NCI-H1092 (cell line): ENCODE measurements at places on chromosomes 5 and 9.

GRCh38 chr5:74630453-74631066 is 10.0 kb downstream of the ENC1 start:
- no peak for DNase-seq

DNA sequence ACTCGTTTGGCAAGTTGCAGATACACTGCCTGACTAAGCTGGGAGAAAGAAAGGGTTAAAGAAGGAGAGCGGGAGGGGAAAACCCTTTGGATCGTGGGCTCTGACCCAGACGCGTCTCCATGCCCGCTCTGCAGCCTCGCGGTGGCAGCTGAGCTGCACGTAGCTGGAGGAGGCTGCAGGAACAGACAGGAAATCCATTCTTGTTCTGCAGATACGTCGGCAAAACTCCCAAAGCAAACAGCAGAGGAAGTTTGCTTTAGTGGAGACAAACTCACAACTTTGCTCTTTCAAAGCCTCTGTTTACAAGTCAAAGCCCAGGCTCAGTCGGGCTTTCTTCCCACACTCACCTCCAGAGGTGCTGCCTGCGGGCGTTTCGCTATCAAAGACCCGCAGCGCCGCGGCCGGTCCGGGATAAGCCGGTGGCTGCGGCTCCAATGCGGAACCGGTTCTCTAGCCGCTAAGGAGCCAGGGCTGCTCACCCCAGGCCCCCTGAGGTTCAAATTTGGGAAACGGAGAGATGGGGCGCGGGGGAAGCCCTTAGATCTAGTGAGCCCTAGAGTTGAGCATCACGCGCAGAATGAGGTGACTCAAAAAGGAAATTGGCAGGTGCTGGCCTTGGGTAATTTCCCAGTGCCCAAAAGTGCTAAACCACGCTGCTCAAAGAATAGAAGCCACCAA is 60.7 kb downstream of the MAT2B start:
- DNase-seq, result no peak

DNA sequence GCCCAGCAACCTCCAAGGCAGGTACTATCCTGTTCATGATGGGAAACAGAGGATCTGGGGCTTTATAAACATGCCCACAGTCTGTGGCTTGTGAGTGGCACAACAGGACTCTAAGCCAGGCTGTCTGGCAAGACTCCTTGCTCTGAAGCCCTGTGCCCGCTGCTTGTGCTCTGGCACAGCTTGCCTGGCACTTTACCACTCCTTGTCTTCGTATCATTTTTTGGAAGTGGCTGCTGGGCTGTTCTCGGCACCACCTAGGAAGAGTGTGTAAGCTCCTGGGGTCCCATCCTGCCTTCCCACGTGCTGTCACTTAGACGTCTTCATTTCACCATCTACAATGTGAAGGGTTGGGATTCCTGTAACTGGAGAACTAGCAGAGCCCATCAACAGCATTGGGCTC is 59.3 kb upstream of the GLRX start:
- no peak for DNase-seq

DNA sequence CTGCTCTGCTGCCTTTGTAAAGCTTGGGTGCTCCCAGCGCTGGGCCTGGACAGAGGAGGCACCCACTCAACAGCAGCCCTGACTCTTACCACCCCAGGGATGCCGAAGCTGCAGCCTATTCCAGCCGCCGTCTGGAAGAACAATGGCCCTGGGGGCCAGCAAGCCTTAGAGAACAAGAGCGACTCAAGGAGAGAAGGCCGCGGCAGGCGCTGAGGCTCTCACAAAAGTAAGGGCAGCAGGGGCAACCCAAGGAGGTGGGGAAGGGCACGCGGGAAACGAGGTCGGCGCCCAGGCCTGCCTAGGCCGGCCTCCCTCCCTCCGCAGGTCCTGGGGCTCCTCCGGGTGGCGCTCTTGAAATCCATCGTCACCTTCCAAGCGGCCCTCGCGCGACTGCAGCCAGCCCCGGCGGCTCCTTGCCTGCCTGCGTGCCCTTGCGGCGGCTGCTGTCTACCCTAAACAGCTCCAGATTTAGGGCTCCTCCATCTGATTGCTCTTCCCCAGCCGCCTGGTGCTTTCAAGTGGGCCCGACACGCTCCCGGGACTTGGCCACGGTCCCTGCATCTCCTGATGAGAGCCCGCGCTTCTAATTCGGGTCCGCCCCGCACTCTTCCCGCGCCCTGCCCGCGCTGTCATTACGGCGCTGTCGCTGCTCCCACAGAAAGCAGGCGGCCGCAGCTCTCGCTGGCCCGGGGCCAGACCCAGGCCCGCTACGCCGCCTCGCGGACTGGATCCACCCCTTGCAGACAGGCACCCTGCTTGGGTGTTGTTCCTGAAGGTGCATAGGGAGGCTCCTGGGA is 213.3 kb downstream of the SEMA6A start:
- DNase-seq, result peak; percentile 39

- no peak for DNase-seq
These were observed 2.4 kb downstream of the TLE4 start for GRCh38 chr9:79574136-79574535.

DNA sequence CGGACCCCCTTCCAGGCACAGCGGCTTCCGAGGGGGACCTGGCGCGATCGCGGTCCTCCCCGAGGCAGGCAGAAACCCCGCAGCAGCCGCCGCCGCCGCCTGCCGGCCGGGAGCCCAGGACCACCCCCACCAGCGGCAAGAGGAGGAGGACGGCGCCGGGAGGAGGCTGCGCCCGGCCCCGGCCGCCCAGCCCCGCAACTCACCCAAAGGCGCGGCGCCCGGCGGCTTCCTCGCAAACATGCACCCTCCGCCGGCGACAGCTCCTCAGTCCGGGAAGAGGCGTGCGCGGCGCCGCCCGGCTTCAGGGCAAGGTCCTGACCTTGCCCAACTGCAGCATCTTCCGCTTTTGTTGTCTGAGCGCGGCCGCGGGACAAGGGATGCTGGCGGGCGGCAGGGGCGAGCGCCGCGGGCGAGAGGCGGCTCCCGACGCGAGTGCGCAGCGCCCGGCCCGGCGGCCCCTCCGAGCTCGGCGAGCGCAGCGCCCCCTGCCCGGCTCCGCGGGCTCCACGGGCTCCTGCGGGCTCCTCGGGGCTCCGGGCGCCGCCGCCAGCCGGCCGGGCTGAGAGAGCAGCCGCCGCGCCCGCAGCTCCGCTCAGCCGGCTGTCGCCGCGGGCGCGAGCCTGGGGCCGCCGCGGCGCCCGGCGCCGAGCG is 507 bp downstream of the CTNND2 start:
- DNase-seq, result peak; percentile 13

DNA sequence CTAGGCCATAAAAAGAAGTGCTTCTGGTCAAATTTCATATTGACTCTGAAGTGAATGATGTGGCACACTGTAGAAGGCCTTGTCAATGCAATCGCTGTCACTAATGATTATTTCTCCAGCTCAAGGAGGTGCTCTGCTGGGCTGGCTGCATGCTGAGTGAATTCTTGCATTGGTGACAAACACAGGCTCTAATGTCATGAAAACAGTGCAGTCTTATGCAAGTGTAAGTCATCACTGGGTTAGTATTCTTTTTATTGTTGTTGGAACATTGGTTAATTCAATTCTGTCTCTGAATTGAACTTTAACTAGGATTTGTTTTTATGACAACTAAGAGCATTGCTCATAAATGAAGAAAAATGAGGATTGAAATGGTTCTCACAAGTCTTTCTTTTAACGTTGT is 57.3 kb upstream of the CD180 start:
- DNase-seq, result no peak

GRCh38 chr9:125434986-125435775 is 173.6 kb downstream of the GAPVD1 start:
- DNase-seq, result no peak

GRCh38 chr5:111505096-111505495 is 7.2 kb downstream of the STARD4 start:
- no peak for DNase-seq

DNA sequence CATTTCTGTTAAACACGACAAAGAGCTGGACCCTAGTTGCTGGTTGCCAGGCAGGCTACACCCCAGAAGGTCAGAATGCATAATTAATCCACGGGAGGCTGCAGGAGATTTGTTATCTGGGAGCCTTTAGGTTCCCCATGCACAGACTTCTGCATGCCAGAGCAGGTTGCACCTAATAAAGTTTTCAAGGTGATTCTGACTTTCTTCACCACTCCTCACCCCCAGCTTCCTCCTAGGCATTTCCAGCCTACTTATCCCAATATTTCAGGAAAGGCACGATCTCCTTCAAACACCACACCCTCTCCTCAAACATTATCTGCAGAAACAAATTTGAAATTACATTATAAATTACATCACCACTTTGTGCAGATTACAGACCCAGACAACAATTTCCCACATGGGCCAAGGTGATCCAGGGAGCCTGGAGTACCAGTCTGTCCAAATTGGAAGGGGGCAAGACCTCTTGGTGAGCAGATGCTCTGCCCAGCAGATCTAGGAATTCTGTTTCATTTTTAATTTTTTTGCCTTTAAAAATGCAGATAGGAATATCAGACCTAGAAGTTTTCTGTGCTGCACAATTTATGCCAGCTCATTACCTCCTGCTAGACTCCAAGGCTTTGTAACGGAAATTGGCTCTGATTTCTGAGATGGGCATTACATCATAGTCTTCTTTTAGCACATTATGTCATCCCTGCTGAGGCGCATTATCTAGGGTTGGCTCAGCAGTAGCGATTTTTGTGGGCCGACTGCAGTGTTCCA is 363.4 kb upstream of the SLC30A5 start:
- no peak for DNase-seq

DNA sequence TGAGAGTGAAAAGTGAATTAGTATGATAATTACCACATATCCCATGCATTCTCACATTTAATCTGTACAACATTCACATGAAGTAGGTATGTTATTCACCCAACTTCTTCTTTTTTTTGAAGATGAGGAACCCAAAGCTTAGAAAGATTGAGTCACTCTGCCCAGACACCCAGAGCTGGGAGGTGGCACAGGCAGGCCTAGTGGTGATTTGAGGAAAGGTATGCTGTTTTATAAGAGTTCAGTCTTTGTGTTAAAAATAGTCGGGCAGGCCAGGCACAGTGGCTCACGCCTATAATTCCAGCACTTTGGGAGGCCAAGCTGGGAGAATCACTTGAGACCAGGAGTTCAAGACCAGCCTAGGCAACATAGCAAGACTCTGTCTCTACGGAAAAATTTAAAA is 285.3 kb downstream of the NR3C1 start:
- no peak for DNase-seq

GRCh38 chr9:131539223-131539923 is 6.0 kb upstream of the PRRT1B start:
- DNase-seq, result no peak

- DNase-seq, result no peak
These were observed 184.1 kb downstream of the CCDC192 start for GRCh38 chr5:127887282-127887681.

DNA sequence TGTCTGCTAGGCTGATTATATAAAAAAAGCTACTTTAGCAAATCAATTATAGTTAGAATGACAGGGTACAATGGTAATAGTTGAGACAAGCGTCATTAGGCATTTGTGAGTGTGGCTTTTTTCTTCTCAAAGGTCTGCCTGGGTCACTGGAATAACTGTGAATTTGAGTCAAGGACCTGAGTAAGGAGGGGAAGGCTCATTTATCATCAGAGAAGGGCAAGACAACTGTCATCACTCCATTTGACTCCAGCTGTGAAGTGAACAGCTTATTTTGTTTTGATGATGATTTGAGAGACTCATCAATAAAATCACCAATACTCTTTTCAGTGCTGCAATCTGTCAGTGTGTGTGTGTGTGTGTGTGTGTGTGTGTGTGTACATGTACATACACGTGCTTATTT is 118.6 kb downstream of the MAT2B start:
- no peak for DNase-seq

DNA sequence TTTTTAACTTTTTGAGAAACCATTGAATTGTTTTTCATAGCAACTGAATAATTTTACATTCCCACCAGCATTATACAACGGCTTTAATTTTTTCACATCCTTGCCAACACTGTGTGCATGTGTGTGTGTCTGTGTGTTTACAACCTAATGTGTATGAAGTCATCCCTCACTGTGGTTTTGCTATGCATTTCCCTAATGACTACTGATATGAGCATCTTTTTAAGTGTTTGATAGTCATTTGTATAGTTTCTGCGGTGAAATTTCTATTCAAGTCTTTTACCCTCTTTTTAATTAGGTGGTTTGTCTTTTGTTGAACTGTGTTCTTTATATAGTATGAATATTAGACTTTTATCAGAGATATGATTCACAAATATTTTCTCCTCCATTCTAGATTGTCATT is 263.1 kb upstream of the COX7C start:
- no peak for DNase-seq

- DNase-seq, result no peak
These were observed 210.7 kb upstream of the SLC24A2 start for GRCh38 chr9:19999491-20000057.

DNA sequence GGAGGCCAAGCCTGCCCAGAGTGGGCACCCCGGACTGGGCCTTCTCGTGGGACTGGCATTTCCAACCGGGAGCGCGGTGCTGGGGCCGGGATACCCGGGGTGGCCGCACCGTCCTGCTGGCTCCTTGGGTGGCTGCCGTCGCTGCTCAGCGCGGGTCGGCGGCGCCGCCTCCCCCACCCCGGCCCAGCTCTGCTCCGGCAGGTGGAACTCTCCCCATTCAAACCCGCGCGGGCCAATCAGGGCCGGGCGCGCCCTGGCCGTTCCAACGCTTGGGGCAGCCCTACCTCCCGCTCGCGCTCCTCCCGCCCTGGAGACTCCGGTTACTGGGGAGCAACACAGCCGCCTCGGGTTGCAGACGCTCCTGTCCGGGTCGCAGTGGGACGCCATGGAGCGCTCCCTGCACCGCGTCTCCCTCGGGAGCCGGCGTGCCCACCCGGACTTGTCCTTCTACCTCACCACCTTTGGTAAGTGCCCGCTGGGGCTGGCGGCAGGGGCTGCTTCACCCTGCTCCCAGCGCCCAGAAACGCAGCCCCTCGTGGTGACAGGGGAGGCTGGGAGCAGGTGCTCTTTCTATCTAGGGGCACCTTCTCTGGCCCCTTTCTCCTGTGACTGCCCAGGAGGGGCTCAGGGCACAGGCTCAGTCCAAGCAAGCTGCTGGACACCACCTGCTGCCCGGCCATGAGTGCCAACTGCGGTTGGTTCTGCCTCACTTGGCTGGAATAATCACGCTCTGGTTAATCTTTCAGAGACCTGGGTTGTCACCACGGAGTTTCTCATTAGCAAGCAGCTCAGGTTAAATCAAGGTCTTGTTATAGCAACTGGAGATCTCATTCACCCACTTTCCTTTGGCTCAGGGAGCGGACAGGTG is at the start of gene RGS3:
RGS3 (plus strand) TSS at position 310 of the 868 bp plus-strand sequence; CDS start at position 386, 76 bp downstream.
- peak; percentile 80 for DNase-seq

GRCh38 chr5:72383726-72384125 is 63.6 kb downstream of the PTCD2 start:
- DNase-seq, result no peak

GRCh38 chr5:106600803-106601202 is 1069.9 kb downstream of the EFNA5 start:
- DNase-seq, result no peak

GRCh38 chr5:149829954-149830353 is 99.8 kb downstream of the PPARGC1B start:
- DNase-seq, result peak; percentile 0

- DNase-seq, result no peak
These were observed 544 bp downstream of the ADAMTS6 start for GRCh38 chr5:65481171-65481581.

DNA sequence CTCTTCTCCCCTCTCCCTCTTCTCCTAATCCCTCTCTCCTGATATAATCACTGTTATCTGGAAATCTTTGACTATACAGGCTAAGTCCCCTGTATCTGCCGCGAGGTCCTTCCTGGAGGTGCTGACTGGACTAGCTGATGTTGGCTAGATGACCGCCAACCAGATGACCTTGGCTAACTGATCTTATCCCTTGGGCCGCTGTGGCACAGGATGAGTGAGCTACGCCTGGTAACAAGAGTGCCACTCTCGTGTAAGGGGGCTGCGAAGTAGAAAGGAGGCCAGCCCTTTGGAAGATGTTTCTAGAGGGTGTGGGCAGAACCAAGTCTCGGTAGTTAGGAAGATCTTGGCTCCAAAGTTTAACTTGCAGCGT is 345 bp upstream of the PRRC1 start:
- DNase-seq, result no peak
